ENCODE measurements at places on chromosomes 6 and 20. TPM values are rescaled to one million over a fixed set of nuclear protein-coding genes. Genes with fewer than 3 reads are reported as not detected.

CGA gene
- total RNA-seq: not detected

TGM3 gene
- not detected for total RNA-seq

FAM217A gene
- total RNA-seq: not detected

GNAS-AS1 gene
- 2.0 TPM for total RNA-seq

SRMS gene
- not detected for total RNA-seq

MYMX gene
- total RNA-seq: not detected

KIF6 gene
- not detected for total RNA-seq

NRN1 gene
- total RNA-seq: 15.3 TPM

SOX18 gene
- 0.21 TPM for total RNA-seq

SMLR1 gene
- total RNA-seq: not detected

GRCh38 chr20:21867353-21867752 lies 161.9 kb downstream of the PAX1 start:
- no peak for DNase-seq

GRCh38 chr6:166408936-166409755 lies 26.4 kb upstream of the MPC1 start:
- no peak for DNase-seq

GRCh38 chr6:89180971-89181370 lies 35.1 kb downstream of the PM20D2 start:
- no peak for DNase-seq

GRCh38 chr6:57173886-57174510 lies 1.9 kb downstream of the BAG2 start:
- no peak for DNase-seq

DNA sequence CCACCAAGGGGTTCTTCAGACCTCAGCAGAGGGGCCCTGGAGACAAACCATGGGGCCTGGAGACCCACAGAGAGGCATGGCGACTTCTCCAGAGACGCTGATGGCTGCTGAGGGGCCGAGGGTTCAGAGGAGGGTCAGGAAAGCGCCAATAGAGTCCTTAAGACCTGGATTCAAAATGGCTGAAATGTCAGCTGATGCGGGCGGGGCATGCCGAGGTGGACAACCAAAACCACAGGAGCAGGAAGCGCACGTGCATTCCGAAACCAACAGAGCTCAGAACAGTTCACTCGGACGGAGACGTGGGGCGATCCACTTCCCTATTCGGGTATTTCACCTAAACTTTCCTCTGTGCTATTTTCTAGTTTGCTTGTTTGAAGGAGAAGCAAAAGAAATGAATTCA lies 99.9 kb upstream of the RIN2 start:
- no peak for DNase-seq

DNA sequence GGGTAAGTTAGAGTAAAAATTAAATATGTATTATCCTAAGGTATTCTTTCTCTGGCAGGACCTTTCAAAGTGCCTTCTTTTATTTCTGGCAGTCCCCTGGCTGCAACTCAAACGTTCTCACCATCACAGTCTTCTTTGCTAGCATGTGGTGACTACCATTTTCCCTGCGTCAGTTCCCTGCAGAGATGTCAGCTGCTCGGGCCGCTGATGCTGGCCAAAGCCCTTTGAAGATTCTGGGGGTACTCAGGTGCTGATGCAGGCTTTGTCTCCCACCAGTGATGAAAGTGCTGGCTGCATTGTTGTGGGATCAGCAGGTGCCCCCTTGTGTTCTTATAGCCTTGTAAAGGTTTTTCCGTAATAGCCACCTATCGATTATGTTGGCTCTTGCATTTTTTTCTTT lies 140.1 kb downstream of the BTBD3 start:
- DNase-seq: no peak

GRCh38 chr6:129280749-129281148 lies 397.8 kb downstream of the LAMA2 start:
- peak; percentile 52 for DNase-seq

GRCh38 chr20:21082584-21082983 lies 23.6 kb downstream of the LINC00237 start:
- DNase-seq: no peak

GRCh38 chr20:8082025-8082424 lies 50.0 kb upstream of the PLCB1 start:
- no peak for DNase-seq

GRCh38 chr20:33667245-33667675 lies 517 bp downstream of the ACTL10 start:
- DNase-seq: peak; percentile 48

DNA sequence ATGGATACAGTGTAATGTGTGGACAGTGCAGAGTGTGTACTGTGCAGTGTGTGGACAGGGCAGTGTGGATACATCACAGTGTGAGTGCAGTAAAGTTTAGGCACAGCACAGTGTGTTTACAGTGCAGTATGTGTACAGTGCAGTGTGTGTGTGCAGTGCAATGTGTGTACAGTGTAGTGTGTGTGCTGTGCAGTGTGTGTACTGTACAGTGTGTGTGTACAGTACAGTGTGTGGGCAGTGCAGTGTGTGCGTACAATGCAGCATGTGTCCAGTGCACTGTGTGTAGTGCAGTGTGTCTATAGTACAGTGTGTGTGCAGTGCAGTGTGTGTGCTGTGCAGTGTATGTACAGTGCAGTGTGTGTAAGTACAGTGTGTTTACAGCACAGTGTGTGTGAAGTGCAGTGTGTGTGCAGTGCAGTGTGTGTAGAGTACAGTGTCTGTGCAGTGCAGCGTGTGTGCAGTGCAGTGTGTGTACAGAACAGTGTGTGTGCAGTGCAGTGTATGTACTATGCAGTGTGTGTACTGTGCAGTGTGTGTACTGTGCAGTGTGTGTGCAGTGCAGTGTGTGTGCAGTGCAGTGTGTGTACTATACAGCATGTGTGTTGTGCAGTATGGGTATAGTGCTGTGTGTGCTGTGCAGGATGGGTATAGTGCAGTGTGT lies 385.2 kb downstream of the KIF16B start:
- DNase-seq: no peak

GRCh38 chr20:44706301-44707017 lies 8.7 kb upstream of the CCN5 start:
- no peak for DNase-seq

DNA sequence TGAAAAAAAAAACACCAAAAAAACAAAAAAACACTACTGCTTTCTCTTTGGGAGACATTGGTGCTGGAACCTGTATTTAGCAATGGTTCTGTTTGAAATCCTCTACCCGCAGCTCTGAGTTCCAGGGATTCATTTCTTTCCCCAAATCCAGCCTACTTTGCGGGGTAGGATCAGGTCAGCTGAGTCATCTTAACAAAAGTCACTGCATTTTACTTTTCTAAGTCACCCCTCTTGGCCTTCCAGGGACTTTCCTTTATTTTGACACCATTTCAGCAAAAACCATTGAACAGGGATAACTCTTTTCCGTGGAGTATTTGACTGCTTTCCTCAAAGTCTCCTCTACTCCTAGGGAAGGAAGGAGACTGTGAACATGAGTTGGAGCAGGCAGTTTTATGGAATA lies 837.6 kb downstream of the MAFB start:
- no peak for DNase-seq

DNA sequence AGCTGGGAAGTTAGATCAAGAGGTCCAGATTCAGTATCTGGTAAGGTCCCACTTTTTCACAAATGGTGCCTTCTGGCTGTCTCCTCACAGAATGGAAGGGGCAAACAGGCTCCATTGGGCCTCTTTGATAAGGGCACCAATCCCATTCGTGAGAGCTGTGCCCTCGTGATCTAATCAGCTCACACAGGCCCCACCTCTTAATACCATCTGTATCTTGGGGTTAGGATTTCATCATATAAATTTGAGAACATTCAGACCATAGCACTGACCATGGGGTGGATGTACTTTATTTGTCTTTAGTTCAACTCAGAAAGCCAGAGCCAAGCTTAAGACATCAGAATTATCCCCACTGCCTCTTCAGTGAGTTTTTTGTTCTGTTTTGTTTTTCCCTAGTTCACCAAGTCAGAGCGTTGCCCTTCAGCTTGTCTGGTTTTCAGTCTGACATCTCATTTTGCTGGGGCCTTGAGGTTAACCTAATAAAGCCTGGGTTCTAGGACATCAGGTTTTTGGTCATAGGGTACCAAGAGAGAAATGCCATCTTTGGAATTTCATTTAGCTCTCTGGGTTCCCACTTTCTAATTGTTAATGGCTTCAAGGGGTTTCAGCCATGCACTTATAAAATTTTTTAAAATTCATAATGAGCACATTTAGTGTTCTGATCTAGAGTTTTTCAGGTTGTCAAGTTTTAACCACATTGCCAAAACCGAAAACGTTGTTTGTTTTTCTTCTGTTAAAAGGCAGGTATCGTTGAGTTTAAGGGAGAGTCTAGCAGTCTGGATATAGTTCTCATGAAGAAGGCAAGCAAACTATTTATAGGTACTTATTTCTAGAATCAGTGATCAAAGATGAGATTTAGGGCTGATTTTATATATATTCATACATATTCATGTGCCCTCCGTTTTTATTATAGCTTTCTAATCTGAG lies 19.0 kb downstream of the SENP6 start:
- DNase-seq: no peak

DNA sequence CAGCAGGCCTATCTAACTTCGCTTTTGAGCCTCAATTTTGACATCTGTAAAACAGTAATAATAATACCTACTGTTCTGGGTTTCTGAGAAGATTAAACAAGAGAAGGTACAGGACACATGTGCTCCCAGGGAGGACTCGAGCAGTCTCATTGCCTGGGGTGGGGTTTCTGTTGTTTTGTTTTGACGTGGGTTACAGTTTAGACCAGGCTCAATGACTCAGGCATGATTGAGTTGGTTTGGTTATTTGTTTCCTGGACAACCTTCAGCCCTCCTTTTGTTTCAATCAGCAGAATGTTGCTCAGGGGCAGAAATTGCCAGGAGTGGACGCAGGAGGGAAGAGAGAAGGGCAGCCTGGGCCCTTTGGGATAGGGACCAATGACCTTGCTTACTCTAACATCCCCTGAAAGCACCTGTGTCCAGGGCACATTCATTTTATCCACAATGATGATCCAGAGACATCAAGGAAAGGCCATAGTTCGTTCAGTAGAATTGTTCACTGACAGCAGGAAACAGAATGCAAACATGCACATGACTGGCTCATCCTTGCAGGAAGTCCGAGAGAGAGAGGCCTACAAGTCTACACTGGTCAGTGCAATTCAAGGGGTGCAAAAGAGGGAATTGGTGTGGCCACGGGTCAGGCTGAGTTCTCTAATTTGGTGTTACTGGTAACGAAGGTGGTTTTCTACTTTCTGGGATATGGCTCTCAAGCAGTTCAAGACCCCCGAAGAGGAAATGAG lies 74.5 kb upstream of the MRPS10 start:
- peak; percentile 29 for DNase-seq

- no peak for DNase-seq
These were observed 36.6 kb upstream of the SLC22A16 start for GRCh38 chr6:110512991-110513390.

- no peak for DNase-seq
These were observed 195.1 kb upstream of the SGK1 start for GRCh38 chr6:134512981-134513391.

GRCh38 chr20:5153612-5154542 lies 27.1 kb downstream of the CDS2 start:
- no peak for DNase-seq

- DNase-seq: no peak
These were observed 13.3 kb upstream of the HBS1L start for GRCh38 chr6:135067911-135068310.

- DNase-seq: no peak
These were observed at the start of gene ECI2 for GRCh38 chr6:4134841-4135664. TSS of gene ECI2 (minus strand) at chr6:4135575. CDS start at chr6:4135560, 15 bp downstream.

GRCh38 chr6:111573892-111574797 lies 31.5 kb downstream of the TRAF3IP2 start:
- no peak for DNase-seq

GRCh38 chr20:17197041-17197440 lies 29.8 kb upstream of the PCSK2 start:
- DNase-seq: no peak

DNA sequence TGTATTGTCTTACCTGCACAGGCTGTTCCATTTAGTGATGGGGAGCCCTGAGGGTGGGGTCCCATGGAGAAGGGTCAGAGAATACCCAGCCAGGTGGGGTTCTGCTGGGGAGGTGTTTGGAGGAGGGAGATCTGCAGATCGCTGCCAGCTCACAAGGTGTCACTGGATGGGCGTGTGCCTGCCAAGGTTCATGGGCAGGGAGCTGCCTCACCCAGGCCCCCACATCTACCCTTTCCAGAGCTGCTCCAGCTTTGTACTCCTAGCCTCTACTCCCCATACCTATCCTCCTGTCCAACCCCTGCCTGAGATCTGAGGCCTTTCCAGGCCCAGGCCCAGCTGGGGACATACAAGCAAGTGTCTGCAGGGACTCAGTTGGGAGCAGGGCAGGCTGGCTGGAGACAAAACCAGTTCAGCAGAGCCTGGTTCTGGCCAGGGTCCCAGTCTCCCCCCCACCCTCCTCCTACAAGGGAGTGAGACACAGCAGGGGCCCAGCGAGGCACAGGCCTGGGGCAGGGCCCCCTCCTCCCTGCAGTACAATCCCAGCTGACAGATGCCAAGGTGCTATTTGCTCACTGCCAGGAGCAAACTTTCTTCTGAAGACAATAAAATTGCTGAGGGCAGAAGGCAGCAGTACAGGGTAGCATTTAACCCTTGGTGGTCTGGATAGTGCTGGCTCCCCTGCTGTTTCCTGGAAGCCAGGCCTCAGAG lies 19.7 kb downstream of the SPDEF start:
- DNase-seq: no peak

DNA sequence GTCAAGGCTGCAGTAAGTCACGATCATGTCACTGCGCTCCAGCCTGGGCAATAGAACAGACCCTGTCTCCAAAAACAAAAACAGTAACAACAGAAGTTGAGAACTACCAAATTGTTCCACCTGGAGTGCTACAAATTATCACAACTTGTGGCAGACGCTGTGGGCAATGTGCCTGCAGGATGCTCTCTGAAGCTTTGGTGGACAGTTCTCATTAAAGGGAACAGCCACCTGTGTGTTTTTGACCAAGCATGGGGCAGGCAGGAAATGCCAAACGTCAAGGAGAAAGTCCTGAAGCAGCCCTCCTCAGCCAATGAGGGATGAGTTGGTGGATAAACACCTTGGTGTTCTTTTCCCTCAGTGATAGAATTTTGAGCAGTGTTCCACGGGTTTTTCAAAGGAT lies 15.8 kb downstream of the COX4I2 start:
- DNase-seq: no peak

DNA sequence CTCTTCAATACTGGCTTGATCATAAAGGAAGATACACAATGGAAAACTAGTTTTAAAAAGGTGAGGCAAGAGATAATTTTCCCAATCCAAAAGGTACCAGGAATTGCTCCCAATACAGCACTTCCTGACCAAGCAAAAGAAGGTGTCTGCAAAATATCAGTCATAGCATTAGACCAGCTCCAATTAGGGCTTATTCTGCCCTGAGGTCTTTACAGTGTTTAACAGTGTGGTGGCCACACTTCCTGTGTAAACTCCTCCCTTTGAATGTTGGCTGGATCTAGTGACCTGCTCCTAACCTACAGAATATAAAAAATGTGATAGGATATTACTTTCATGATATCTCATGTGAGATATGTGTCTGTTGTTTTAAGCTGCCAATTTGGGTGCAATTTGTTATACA lies 57.1 kb upstream of the BTN3A2 start:
- no peak for DNase-seq

- DNase-seq: no peak
These were observed 74.0 kb upstream of the FRMD1 start for GRCh38 chr6:168152980-168153379.

All from activated CD8-positive, alpha-beta T cell treated with anti-CD3 and anti-CD28 coated beads, Interleukin-2, amount 10 ng/mL, durations not matched to agents 7 days and 5 days (primary cell).